ENCODE measurements at places on chromosomes 7 and 10.
A peak's percentile ranks its signal among the peaks of the same experiment; 100 is the strongest.

DNA sequence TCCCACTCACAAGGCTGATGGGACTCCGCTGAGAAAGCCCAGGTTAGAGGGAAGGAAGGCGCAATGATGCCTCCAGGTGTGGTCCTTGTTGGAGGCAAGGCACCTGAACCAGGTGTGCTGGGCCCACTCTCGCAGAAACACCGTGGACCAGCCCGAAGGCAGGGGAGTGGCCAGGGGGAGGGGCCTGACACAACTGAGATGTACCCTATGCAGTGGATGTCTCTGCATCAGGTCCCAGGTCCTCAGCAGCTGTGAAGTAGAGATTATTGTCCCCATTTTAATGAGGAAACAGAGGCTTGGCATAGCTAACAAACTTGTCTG is 32.0 kb downstream of the GBX1 start:
- DNase-seq = no peak

GRCh38 chr7:11239316-11239715 is 265.6 kb downstream of the PHF14 start:
- peak; percentile 21 for DNase-seq

DNA sequence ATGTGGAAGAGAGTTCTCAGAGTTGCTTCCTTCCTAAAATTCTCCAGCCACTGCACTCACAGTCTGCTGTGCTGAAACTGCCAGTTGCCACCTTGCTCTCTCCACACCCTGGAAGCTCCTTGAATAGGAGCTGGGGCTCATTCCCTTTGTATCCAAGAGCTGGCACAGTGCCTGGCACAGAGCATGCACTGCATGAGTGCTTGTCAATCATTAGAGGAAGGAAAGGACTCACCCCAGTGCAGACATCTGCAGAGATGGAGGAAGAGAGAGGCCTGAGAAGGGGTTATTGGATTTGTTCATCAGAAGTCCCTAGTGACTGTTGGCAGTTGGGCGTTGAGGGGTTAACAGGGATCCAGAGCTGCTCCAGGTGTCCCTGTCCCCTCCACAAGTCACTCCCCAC is 41.7 kb upstream of the DUSP5 start:
- no peak for DNase-seq

DNA sequence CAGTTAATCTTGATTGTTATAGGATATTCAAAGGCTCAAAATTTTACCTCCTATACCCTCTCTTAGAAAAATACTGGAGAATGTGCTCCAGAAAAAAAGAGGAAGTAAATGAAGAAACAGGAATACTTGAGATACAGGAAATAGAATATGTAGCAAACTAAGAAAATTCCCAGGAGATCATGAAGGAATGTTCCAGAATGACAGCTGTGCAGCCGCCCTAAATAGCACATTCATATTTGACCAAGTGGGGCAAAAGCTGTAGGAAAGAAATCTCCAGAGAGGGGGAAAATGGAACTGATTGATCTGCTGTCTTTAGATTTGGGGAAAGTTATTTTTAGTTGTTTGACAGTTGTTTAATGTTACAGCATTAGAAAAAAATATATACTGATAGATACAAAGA is 46.2 kb upstream of the ZEB1 start:
- no peak for DNase-seq

DNA sequence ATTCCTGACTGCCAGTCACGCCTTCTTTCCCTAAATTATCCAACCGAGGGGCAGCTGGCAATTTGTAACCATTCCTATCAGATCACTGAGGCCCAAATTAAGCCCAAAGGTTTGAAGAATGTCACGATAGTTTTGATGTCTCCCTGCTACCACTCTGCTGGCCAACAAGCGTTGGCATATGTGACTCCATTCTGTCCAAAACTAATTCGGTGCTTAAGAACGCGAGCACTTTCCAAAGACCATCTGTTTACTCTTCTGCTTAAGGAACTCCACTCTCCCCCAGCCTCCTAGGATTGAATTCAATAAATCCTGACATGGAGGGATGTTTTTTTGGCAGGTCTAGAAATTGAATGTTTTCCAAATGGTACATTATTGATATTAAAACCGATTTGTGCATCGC is 131.5 kb upstream of the CTBP2 start:
- DNase-seq = no peak

DNA sequence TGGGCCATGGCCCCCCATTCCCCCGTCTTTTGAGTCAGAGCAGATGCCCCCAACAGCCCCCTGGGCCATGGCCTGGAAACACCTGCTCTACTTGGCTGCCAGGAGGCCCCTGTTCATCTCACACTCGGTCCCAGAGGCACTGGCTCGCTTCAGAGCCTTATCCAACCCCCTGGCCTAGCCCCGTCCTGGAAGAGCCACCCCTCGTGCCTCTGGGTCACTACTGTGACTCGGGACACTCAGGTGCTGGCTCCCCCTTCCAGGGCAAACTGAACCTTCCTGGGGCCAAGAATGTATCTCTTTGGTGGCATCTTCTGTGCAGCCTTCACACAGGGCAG is 7.0 kb downstream of the POLR2J start:
- no peak for DNase-seq

DNA sequence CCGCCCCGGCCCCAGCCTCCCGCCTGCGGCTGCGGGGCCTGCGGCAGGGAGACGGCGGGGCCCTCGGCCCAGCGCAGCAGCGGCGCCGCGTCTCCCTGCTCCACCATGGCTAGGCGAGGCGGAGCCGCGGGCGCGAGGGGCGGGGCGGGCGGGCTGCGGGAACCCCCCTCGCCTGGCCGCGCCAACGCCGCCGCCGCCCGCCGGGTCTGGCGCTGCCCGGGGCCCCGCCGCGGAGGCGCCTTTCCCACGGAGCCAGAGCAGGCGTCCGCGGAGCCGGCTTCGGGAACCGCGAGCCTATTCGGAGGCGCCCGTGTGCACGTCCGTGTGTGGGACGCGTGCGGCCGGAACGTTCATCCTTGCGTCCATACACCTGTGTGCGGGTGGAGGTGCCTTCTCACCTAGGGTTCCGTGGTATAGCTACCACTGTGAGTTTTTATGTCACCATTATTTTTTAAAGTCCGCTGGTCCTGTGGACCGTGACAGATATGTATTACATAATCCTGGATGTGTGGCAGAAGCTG is at the start of gene DENND11:
DENND11 (minus strand) TSS at position 120 of the 521 bp plus-strand sequence; CDS start at position 107, 13 bp downstream.
- DNase-seq = no peak

DNA sequence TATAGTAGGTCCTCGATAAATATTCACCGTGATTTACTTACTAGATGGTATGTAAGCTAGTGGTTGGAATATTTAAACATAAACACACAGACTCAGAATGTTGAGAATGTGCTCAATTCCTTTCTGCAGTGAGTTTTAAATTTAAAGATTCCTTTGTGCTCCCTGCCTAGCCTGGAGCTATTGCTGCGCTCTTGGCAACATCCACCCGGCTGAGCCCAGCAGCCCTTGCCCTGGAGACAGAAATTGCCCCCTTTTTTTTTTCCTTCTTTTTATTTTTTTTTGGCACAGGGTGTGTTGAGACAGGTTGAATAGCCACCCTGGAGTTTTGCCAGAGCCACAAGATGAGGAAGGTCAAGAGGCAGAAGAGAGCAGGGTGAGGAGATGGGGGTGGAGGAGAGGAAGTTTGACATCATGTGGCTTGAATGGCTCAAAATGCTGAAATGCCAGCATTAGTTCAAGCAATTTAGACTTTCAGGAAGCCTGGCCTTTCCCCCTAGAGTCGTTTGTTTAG is 180.8 kb downstream of the PRKCQ start:
- DNase-seq = no peak

DNA sequence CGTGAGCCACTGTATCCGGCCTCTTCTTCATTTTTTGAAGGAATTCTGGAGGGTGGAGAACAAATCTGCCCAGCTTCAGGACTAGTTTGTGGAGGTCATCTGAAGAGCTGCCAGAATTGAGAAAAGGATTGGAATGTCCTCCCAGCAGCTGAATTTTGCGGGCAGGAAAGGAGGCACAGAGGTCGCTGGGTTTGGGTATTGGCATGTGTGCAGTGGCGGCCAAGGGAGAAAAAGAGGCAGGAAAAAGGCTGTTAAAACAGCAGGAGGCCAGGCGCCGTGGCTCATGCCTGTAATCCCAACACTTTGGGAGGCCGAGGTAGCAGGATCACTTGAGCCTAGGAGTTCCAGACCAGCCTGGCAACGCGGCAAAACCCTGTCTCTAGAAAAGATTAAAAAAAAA is 80.4 kb downstream of the HIP1 start:
- DNase-seq = no peak

- DNase-seq = no peak
Measured at GRCh38 chr10:43222210-43222720, 44.6 kb downstream of the RASGEF1A start.

- no peak for DNase-seq
Measured at GRCh38 chr7:5450549-5451327, 27.1 kb upstream of the TNRC18 start.

DNA sequence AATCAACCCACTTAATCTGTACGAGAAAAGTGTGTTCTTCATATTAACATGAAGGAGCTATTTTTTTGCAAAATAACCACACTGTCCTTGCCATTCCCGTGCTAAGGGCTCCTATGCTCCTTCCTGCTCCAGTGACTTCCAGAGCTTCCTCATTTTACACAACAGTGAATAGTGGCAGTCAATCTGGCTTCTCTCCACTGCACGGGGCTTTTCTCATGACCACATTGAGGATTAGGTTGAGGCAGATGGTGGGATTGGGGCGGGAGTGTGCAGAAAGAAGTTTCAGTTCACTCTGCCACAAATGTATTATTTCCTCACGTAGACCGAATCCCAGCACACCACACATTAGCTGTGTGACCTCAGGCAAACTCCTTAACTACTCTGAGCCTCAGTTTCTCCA is 235.1 kb downstream of the ARHGAP12 start:
- no peak for DNase-seq

- no peak for DNase-seq
Measured at GRCh38 chr7:41331194-41331593, 371.7 kb downstream of the INHBA start.

- peak; percentile 70 for DNase-seq
Measured at GRCh38 chr7:105826143-105826542, 50.3 kb downstream of the ATXN7L1 start.

DNA sequence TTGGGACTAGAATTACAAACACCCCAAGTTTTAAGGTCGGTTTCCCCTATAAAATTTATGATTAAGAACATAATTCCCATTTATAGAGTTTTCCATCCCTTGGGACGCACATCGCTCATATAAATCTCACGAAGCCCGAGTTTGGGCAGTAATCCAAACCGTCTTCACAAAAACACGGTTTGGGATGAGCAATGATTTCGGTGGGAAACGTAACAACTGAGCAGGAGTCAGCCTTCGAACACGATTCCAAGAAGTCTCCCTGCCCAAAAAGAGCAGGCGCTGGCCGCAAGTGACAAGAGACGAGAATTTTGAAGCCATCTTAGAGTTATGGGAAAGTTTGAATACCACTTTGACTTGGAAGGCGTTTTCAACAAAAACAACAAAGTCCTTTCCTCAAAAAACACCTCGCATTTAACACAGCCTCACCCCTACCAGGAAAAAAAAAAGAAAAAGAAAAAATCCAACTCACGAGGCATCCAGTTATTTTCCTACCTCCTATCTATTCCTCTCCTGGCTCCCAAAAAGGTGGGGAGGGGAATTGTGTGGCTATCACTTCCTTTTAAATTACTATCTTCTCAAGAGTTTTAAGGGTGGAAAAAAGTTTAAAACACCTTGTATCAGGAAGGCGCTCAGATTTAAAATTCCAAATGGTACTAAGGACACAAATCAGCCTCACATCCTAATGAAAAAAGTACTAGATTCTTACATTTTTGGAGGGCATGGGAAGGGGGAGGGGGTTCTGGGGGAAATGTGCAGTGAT is 1.6 kb downstream of the SEPHS1 start:
- peak; percentile 35 for DNase-seq

- DNase-seq = no peak
Measured at GRCh38 chr10:124663766-124664360, 80.3 kb downstream of the FAM53B start.

DNA sequence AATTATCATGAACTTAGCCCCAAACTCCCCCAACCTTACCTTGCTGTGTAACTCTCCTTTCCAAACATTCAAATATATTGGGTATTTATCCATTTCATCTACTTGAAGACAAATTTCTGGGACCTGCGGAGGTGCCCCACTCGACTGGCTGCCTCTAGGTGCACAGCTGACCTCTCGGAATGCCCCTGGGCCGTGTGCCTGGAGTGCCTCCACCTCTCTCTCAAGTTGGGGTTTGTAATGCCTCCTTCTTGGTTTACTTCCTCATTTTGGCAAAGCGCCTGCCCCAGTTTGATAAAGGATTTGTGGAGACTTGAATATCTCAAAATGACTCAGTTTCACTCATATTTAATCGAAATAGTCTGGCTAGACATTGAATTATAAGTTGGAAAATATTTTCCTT is 16.6 kb downstream of the ZNF777 start:
- no peak for DNase-seq

DNA sequence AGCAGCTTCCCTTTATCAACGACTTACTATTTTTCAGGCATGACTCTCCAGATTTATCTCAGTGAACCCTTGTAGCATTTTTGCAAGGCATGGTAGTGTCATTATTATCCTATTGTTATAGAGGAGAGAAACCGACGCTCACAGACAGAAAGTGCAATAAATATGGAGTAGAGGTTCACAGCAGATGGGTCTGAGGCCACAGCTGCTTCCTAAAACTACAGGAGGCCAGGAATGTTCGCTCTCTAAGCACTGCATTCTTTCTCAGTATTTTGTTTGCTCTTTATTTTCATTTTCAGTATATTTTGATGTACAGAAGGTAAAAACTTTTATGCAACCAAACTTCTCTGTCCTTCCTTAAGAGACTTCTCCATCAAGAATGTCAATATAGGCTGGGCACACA is 4.5 kb upstream of the AEBP1 start:
- DNase-seq = no peak

DNA sequence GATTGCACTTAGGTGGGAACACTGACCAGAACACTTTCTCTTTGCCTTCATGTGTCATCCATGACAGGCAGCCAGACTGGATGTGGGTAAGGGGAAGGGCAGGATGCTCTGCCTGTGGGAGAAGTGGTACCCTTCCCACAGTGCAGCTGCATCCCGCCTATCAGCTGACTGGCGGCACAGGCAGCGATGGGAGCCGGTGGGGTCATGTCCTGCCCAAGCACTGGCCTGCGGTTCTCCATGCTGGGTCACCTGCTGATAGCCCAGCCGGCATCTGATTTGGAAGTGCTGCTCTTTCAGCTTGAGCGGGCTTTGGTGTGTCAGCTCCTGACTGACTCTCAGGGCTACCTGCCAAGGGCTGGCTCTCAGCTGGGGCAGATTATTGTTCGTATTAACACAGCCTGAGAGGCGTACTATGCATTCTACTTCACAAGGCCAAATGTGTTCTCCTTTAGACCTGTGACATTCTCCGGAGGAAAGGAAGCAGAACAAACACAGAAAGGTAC is 105.2 kb upstream of the PDLIM1 start:
- DNase-seq = no peak

- DNase-seq = no peak
Measured at GRCh38 chr7:158534598-158534997, 53.0 kb downstream of the PTPRN2 start.

GRCh38 chr10:126893841-126894240 is 11.4 kb upstream of the DOCK1 start:
- DNase-seq = no peak

DNA sequence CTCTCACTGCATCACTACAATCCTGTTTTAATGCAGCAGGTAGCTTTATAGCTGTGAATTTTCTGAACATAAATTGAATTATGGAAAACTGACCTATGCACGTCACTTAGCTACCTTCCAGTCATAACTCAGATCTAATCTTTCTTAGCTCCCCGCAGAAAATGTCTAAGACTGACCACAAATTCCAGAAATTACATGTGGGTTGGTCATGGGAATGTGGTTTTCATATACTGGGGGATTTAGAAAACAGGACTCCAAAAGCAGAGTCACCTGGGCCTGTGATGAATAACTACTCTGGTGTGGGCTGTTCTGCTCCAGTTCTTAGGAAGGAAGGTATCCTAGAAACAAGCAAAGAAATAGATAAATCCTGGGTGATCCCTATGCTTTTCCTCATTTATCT is 178.4 kb upstream of the LRRTM3 start:
- DNase-seq = peak; percentile 46

Measured in GM04503 (cell line).